ENCODE measurements at places on chromosomes 4 and X.

- DNase-seq: no peak
Observed at GRCh38 chr4:24770032-24770584, 25.3 kb upstream of the SOD3 start.

DNA sequence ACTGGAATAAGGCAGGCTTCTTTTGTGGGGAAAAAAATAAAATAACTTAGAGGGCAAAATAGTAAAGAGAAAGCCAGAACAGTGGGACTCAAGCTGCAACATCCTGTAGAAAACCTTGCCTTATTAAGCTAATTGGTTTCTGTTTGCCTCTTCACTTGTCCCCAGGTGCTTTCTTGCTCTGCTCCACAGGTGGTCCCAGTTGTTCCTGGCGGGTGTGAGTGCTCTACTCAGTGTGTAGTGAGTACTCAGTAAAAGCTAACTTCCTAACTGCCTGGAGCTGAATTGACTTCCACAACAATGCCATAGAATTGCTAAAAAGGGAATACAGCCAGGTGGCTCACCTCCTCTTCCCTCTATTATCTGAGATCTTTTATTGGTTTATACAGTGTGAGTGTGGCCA is 930.2 kb downstream of the C4orf33 start:
- no peak for DNase-seq

DNA sequence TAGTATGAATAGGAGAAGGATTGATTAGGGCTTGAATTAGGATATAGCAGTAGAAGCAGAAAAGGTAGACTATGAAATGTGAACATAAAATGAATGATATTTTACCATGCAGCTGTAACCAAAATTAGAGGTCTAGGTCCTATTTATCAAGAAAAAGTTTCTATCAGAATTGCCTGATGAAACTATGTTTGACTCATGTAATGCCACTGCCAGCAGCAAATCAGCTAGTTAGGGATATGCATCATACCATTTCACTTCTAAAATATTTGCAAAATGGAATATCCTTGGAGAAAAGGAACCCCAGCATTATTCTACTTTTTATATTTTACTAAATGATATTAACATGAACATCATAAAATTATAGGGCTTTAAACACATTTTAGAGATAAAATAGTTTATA is 188.4 kb downstream of the WDFY3 start:
- no peak for DNase-seq

- no peak for DNase-seq
Observed at GRCh38 chr4:25402521-25402920, 25.5 kb downstream of the ANAPC4 start.

DNA sequence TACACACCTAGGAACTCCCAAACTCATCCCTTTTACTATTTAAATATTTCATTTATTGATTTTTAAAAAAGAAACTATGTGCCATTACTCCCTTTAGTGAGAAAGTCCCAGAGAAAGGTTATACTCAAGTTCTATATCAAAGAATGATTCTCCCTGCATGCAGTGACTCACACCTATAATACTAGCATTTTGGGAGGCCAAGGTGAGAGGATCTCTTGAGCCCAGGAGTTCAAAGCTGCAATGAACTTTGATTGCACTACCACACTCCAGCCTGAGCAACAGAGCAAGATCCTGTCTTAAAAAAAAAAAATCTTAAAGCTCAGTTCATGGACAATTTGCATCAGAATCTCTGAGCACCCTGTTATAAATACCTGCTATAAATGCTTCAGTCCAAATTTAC is 9.2 kb upstream of the RBPJ start:
- DNase-seq: no peak

- DNase-seq: no peak
Observed at GRCh38 chr4:53346920-53347852, 18.7 kb downstream of the SCFD2 start.

DNA sequence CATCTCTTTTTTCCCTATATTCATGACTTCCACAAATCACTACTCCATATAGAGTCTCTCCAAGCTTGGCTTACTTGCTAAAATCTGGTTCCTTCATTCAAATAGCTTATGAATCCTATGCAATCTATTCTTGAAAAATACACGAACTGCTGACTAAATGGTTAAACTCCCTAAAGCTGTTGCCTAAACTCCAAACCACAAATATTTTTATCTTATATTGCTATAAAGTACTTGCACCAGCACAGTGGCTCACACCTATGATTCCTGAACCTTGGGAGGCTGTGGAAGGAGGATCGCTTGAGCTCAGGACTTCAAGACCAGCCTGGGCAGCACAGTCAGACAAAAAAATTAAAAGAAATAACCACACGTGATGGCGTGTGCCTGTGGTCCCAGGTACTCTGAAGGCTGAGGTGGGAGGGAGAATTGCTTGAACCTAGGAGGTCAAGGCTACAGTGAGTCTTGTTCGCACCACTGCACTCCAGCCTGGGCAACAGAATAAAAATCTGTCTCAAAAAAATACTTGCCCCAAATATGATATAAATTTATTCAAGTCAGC is 2.2 kb downstream of the FBXO8 start:
- DNase-seq: no peak

DNA sequence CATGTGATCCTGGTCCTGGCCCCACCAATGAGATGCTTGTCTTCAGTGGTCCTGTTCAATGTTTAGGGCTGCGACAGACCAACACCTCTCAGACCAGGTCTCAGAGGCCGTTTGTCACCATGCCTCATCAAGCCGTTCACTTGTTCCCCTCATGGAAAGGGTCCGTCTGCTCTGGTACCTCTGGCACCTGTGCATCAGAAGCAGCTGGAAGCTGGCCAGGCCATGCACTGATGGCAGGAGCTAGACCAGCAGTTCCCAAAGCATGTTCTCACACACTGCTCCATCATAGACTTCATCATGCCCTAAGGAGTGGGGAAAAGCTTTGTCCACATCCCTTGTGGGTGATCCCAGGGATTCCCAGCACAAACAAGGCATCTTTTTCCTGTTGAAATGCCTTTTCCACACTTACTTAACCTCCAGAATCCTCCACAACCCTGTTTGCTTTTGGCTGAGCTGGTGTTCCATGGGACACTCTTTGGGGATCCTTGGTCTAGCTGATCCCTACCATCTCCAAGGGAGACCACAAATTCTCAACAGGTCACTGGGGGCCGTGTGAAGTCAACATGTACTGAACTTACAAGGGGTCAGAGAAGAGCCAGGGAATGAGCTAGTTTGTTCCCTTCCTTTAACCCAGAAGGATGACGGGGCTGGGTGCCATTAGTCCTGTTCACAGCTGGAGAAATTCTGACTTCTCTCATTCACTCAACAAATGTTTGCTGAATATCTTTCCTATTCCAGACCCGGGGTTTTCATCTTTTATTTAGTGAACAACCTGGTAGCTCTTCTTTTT is 21.8 kb downstream of the SH3TC1 start:
- no peak for DNase-seq

GRCh38 chr4:2083116-2083825 is 24.1 kb downstream of the NAT8L start:
- no peak for DNase-seq

- DNase-seq: no peak
Observed at GRCh38 chr4:3745886-3746656, 20.1 kb upstream of the ADRA2C start.

DNA sequence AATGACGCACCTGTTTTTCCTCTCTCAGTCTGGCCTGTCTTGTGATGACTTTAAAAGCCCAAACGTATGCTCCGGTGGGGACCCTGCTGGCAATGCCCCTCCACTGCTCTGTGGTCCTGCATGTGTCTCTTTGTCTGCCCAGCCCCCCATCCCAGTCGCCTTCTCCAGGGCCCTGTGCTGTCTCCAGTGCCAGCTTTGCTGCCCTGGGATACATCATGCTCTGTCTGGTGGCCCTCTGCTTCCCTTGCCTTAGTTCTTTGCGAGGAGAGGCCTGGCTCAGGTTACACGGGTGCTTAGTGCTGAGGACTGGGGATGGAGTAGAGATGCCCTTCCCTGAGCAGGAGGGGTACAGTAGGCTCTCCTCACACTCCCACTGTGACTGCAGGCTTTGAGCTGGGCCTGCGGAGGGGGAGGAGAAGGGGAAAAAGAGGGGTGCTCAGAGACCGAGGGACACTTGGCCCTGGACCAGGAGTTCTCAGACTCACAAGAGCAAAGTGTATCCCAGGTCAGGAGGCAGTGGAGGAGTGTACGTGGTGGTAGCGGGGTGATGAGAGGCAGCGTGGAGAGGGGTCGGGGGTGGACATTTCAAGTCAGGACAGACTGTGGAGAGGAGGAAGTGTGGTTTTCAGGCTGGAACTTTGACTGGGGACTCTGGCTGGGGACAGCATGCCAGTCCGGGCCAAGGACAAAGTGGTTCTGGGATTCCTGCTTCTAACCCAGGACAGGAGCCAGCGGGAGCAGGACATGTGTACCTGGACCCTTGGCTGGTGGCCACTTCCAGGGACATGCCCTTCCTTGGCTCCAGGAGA is 2.8 kb downstream of the APLN start:
- no peak for DNase-seq

- no peak for DNase-seq
Observed at GRCh38 chr4:111562826-111563225, 582.4 kb upstream of the FAM241A start.

DNA sequence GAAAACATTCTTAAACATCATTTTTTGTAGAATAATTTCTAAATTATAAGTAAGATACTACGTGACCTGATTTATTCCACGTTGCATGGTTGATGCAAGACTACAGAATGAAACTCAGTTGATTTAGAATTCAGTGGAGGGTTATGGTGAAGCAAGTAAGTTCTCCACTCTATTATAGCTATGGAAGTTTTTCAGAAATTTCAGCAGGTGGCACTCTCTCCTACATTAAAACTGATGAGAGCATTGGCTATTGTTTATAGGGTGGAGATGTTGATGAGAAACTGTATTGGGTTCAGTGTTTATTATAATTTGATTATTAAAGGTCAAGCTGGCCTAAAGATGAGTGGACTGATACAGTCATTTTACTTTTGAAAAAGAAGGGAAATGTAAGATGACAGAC is 88.0 kb downstream of the FNIP2 start:
- no peak for DNase-seq

GRCh38 chr4:89483833-89484232 is 176.2 kb upstream of the GPRIN3 start:
- DNase-seq: no peak

DNA sequence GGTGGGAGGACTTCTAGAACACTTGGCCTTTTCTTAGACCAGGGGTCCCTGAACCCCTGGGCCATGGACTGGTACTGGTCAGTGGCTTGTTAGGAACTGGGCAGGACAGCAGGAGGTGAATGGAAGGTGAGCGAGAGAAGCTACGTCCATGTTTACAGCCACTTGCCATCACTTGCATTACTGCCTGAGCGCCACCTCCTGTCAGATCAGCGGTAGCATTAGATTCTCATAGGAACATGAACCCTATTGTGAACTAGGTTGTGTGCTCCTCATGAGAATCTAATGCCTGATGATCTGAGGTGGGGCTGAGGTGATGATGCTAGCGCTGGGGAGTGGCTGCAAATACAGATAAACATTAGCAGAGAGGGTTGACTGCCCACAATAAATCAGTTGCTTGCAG is 100.9 kb upstream of the IGFBP7 start:
- DNase-seq: no peak

DNA sequence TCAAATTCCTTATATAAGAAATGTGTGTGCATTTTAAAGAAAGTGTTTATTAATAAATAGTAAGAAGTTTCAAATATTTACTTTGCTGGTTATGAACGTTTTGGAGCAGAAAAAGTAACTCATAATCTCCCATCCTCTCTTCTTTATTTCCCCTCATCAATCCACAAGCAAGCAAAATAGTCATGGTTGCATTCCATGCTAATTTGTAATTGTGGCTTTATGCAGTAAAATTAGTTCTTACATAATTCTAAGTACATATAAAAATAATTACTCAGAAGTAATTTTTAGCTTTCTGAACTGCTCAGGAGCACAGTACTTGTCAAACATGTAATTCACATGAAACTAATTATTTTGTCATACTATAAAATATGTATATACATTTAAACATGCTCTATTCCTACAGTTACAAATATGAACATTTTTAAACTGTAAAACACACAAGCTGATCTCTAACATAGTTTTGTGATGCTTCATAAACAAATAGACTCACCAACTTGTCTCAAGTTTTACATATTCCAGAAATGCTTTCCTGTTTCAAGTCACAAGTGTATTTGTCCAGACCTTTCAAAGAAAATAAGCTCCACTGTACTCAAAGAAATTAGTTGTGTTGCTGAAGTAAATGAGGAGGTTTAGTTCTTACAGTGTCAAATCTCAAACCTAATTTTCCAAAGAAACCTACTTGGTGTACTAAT is 218.9 kb downstream of the PABPC4L start:
- DNase-seq: no peak

- no peak for DNase-seq
Observed at GRCh38 chr4:187232796-187233195, 509.1 kb upstream of the FAT1 start.

DNA sequence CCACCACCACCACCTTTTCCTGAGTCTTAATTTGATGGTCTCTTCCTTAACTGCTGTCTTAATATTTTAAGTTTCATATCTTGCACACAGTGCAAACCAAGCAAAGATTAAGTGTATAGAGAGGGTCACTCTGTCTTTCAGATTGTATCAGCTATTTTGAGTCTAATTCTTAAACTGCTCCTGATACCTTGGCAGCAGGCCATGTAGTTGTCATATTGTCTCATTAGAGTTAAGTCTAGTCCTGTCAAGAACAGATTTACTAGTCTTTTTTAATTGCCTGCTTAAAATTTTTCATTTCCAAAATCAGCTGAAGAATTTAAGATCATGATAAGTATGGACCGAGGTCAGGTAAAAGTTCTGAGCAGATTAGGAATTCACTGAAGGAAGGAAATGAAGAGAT is 51.5 kb downstream of the FHIP1A start:
- no peak for DNase-seq

DNA sequence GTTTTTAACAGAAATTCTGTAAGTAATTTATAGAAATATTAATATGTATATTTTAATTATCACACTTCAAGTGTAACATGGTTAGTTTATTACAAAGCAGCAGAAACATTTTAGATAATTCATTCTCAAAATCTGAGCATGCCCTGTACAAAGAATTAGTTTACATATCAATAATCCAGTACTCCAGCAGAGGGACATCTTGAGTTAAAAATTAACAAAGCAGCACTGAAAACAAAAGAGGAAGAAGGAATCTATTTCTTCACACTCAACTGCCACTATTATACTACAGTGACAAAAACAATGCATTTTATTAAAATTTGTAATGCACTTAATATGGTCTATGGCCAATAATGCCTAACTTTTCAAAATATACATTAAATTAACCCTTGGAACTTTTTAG is 179.1 kb upstream of the KLHL4 start:
- no peak for DNase-seq

DNA sequence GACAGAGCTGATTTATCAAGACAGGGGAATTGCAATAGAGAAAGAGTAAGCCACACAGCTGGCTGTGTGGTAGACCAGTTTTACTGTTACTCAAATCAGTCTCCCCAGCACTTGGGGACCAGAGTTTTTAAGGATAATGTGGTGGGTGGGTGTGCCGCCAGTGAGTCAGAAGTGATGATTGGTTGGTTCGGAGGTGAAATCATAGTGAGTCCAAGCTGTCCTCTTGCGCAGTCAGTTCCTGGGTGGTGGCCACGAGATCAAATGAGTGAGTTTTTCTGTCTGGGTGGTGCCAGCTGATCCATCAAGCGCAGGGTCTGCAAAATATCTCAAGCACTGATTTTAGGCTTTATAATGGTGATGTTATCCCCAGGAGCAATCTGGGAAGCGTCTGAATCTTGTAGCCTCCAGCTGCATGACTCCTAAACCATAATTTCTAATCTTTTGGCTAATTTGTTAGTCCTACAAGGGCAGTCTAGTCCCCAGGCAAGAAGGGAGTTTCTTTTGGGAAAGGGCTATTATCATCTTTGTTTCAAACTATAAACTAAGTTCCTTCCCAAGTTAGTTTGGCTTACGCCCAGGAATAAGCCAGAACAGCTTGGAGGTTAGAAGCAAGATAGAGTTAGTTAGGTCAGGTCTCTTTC is 44.0 kb upstream of the PPP1R2C start:
- no peak for DNase-seq
